ENCODE measurements at places on chromosomes 6 and 20. TPM values are rescaled to one million over a fixed set of nuclear protein-coding genes. Genes with fewer than 3 reads are reported as not detected.
A peak's percentile ranks its signal among the peaks of the same experiment; 100 is the strongest.

The ZNF391 gene
- total RNA-seq: 12.5 TPM

The MAK gene
- total RNA-seq: 5.3 TPM

The HSPA1A gene
- 113 TPM for total RNA-seq

The DNMT3B gene
- total RNA-seq: 22.0 TPM

The HINT3 gene
- 22.5 TPM for total RNA-seq

The BMP2 gene
- 3.8 TPM for total RNA-seq

The BANF2 gene
- total RNA-seq: 60.2 TPM

The PRL gene
- not detected for total RNA-seq

The MAFB gene
- 17.7 TPM for total RNA-seq

DNA sequence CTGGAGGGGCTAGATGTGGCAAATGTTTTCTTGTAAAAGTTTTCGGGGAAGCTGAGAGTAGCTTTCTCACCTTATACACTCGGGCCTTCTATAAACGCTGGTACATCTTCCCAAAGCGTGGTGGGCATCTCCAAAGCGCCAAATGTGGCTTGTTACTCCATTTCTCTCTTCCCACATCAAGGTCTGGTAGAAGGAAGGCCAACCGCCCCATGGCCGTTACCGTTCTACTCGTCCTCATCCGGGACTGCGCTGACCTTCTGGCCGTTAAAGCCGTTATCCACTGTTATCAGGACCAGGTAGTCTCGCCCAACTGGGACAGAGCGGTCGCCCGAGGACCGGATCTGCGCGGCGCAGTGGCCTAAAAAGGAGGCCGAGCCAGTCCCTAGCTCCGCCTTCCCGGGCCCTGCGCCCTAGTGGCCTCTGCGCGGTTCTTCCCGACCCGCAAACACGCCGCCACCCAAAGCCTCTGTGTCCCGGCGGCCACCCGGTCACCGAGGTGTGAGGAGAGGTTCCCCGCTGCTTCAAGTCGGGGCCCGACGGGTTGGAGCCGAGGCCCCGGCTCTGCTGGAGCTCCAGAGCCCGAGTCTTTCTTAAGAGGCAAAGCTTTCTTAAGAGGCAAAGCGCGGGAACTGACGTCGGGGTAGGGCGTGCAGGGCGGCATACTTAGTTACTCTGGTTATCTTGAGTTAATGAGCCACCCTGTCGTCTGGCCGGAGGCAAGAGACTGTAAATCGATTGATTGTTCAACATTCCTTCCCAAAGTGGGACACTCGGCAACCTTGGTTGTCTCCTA is 90.5 kb downstream of the GPX5 start:
- DNase-seq: peak; percentile 49

GRCh38 chr6:166958926-166959861 is 2.8 kb upstream of the RNASET2 start:
- DNase-seq: no peak

- no peak for DNase-seq
Measured at GRCh38 chr6:71326611-71327010, 38.0 kb downstream of the OGFRL1 start.

- DNase-seq: peak; percentile 56
Measured at GRCh38 chr6:154370545-154370944, 13.9 kb upstream of the IPCEF1 start.

DNA sequence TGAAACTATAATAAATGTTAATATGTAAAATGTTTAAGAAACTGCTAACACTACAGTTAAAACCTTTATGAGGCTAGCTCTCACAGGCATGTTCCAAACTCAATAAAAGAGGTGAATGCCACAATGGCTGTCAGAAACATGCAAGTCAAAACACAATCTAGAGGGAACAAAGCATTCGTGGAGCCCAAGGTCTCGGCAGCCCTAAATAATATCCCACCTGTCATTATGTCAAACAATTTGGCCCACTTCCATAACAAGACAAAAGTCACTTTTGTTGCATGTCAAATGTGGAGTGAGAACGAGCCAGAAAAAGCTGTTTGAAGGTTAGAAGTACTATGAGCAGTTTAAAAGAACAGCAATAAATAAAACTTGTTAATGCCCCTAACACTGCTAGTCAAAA is 181.9 kb downstream of the GMDS start:
- DNase-seq: no peak

DNA sequence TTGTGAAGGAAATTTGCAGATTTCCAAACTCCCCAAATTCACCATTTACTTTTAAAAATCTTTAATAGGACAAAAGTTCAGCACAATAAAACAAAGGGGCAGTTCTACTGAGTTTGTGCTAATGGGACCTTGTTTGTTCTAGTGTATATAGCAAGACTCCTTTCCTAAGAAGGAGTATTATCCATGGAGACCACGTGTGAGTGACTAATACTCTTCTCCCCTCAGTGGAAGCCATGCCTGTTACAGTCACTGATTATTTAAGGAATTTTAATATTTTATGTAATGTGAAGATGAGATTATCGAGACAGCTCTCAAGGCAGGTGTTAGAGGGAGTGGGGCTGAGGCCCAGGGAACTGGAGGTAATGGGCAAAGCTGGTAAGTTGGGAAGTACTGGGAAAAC is 16.4 kb upstream of the QKI start:
- no peak for DNase-seq

- peak; percentile 83 for DNase-seq
Measured at GRCh38 chr20:29427201-29428060, 1830.0 kb upstream of the DEFB115 start.

DNA sequence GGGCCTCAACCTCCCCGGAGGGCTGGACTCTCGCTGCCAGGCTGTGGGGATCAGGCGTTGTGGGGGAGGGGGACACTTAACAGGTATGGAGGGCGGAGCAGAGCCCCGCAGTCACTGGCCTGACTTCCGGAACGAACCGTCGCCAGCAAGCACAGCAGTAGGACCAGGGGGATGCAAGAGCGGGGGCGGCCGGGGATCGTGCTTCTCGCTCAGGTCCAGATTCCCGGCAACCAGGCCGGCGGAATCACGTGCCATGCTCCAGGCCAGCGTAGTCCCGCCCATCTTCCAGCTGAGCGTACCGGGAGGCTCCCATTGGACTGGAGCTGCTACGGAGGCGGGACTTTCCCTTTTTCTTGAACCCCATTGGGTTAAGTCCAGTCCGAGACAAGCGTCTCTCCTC is 10.0 kb upstream of the POU5F1 start:
- DNase-seq: peak; percentile 86

DNA sequence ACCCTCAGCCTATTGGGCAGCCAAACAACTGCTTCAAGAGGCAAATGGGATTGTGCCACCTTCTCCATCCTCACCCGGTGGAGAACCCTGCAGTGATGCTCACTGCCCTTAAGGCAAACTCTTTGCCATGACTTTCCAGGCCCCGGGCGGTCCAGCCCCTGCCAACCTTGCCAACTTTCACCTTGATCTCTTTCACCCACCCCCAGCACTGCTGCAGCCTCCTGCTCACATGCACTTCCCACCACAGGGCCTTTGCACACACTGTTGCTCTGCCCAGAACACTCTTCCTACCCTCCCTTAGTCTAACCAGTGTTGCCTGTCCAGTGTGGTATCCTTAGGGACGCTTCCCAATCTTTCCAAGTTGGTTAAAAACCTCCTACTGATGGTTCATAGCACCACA is 221.1 kb downstream of the EYA2 start:
- no peak for DNase-seq

- no peak for DNase-seq
Measured at GRCh38 chr6:158771399-158772152, 47.6 kb downstream of the EZR start.

DNA sequence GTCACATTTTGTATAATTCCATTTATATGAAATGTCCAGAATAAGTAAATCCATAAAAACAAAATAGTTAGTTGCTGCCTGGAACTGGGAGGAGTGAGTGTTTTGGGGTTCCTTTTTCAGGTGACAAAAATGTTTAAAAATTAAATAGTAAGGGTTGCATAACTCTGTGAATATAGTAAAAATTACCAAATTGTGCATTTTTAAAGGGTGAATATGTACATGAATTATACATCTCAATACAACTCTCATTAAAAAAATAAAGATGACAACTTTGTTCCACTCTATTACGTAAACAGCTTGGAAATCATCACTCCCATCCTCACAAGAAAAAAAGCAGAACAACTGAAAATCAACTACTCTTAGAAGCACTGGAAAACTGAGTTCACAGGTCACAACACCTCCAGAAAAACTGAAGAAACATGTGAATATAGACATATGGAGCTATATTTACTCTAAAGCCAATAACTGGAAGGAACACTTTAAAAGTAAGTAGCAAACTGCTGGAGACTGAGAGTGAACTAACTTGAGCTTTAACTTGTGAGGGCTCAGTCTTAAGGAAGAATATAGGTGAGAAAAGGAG is 40.0 kb downstream of the RANBP9 start:
- no peak for DNase-seq

DNA sequence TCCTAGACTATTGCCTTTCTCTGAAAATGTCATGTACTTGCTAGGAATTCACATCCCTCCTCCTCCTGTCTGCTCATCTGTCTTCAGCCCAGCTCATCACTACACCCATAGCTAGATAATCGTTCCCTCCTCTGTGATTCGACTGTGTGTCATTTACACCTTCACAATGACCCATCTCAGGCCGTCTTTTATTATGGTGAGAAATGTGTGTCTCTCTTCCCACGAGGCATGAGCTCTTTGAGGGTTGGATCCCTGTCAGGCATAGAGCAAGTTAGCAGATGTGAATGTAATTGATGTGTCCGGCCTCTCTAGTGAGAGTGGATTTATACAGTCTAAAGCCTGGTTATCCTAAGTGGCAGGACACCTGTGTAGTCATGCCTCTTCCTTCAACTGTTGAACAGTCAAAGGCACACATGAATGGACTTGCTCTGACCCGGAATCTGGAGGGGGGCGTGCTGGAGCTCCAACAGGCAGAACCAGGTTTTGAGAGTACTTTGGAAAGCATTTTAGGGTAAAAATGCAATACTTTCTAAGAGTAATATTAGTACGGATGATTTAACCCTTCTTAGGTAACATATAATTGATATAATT is 182.1 kb downstream of the UTRN start:
- no peak for DNase-seq

DNA sequence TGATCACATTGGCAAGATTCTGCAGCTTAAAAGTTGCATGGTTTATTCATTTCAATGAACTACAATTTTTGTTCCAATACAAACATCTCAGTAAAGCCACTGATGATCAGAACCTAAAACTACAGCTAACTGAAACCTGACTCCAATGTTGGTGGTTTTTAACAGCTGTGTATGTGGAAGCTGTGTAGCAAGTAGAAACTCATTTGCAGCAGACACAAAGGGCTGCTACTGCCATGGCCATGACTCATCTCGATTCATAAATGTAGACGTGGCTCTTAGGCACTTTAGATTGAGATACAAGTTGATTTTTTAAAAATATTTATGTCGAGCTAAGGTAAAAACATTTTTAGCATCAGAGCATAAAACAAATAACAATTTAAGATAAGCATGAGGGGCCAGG is 19.5 kb upstream of the MAP3K4 start:
- no peak for DNase-seq

DNA sequence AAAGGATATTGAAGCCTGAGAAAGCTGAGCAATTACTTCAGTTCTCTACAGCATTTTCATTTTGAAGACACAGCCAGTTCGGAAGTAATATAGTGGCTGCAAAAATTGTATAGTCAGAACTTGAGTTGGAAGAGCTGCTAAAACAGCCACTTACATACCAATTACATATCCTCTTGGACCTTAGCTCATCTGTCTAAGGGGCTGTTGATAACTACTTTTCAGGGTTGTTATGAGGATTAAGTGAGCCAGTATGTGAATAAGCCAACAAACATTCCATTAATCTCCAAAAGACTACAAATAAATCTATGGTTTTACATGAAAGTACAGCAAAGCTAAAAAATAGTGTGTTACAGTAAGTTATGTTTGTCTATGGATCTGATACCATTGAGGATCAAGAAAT is 59.7 kb downstream of the TMEM200A start:
- no peak for DNase-seq

- no peak for DNase-seq
Measured at GRCh38 chr6:18302561-18303439, 38.5 kb upstream of the DEK start.

DNA sequence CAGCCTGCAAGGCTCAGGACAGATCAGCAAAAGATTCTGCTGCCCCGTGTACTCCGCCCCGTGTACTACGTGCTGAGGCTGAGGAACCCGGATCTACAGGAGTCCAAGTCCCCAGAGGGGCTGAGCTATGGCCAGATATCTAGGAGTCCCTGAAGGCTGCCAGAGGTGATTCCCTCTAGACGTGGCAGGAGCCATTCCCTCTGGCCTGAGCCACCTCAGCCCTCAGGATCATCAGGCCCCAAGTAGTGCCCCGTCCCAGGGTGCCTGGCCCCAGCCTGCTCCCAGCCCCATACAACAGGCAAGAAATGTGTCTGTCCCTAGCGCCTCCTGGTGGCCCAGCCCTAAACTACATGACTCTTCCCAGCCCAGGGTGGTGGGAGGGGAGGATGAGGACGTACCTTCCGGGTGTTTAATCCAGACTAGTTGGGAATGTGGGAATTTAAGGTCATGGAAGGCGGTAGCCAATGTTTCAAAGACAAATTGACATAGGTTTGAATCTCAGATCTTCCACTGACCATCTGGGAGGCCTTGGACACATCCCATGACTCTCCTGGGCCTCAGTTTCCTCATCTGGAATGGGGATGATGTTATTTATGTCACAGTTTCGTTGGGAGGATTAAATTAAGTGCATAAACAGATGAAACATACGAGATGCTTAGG is 49.4 kb upstream of the PTPN1 start:
- DNase-seq: peak; percentile 92

DNA sequence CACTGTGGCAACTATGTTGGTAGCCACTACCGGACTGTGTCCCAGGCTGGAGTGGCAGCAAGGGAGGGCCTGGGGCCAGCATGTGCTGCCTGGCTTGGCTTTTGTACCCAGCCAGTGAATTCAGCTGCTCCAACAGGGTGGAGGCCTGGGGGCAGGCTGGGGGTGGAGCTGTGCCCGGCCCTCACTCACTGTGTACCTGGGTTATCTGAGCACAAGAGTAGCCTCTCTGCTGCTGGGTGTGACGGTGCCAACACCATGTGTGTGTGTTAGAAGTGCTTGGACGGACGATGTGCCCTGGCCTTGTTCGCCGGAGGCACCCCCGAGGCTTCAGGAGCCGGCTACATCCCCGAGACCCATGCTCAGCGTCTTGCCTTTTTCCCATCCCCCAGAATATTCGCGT is 49.2 kb downstream of the EFCAB8 start:
- DNase-seq: no peak

DNA sequence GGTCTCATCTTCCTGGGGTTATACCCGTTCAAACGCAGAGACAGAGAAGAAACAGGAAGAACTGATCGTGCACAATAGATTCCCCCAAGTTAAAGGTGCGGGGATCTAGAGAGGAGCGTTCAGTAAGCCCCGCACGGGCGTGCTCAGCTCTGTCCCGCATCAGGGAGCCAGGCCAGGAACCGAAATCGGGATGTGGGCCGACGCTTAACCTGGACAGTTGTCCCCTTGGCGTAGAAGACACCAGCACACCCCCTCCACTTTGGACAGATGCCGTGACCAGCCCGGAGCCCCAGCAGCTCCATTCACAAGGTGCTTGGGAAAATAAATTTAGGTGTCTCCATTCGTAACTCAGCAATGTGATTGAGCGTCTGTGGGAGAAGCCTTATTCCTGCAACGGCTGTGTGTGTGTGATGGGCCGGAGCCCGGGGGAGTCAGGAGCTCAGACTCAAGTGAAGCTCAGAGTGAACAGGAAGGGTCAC is 24.0 kb upstream of the GATA5 start:
- no peak for DNase-seq
